ENCODE measurements at places on chromosomes 6 and 20. TPM values are rescaled to one million over a fixed set of nuclear protein-coding genes. Genes with fewer than 3 reads are reported as not detected.

The ULBP3 gene
- total RNA-seq = 7.0 TPM

The AVP gene
- not detected for total RNA-seq

The TAB2 gene
- 25.4 TPM for total RNA-seq

The TFAP2A gene
- total RNA-seq = 0.22 TPM

The BCAS4 gene
- total RNA-seq = 17.5 TPM

The PRR18 gene
- not detected for total RNA-seq

The MUCL3 gene
- total RNA-seq = not detected

The CDC40 gene
- 18.2 TPM for total RNA-seq

The PGK2 gene
- not detected for total RNA-seq

The C4A gene
- 10.3 TPM for total RNA-seq

The ENPP4 gene
- total RNA-seq = 1.1 TPM

The RIPOR3 gene
- total RNA-seq = 40.7 TPM

The PPP1R11 gene
- total RNA-seq = 39.1 TPM

The KCNB1 gene
- total RNA-seq = under 0.01 TPM

The RNF217 gene
- 21.4 TPM for total RNA-seq
